ENCODE measurements at places on chromosomes 16 and 17.
A peak's percentile ranks its signal among the peaks of the same experiment; 100 is the strongest.

- DNase-seq = no peak
Measured at GRCh38 chr17:39652587-39653315, 12.4 kb upstream of the TCAP start.

- DNase-seq = no peak
Measured at GRCh38 chr16:3610698-3611145, 684 bp downstream of the SLX4 start.

DNA sequence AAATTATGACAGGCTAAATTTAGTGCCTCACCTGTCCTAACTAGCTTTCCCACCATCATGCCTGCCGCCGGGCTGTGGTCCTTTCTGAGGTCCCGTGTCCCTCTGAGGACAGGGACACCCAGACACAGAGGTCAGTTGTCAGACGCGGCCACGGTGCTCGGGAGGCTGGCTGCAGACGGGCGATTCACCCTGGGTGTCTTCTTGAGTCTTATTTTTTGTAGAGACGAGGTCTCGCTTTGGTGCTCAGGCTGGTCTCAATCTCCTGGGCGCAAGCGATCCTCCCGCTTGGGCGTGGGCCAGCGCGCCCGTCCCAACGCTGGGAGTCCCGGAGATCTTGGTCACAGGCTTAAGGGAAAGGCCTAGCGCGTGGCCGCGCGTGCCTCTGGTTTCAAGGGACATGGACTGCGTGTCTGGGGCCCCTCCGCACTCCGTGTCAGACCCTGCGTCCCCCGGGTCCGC is 797 bp upstream of the RAB11FIP3 start:
- no peak for DNase-seq

- DNase-seq = no peak
Measured at GRCh38 chr16:87844120-87844733, 25.1 kb downstream of the SLC7A5 start.

GRCh38 chr17:4946312-4946976 is 1.9 kb downstream of the PFN1 start:
- no peak for DNase-seq

DNA sequence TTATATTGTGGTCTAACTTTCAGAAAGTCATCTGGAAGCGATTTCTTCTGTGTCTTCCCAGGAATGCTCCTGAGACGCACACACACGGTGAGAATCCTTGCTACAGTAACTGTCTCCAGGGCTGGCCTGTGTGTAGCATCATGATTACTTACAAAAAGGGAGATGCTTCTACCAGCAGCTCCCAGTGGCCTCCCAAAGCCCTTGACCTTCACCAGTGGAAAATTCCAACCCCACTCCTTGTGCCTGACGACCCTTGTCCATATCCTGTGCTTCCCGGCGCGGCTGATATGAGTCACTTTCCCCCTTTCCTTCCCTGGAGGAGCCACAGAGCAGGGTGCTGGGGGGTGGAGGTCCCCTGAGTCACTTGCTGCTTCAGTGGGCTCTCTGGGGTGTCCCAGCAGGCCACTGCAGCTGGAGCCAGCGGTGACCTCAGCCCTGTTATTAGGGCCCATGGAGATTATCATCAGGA is 22.1 kb upstream of the NAT9 start:
- DNase-seq = no peak

- DNase-seq = peak; percentile 9
Measured at GRCh38 chr16:73058221-73058615, 10.3 kb upstream of the ZFHX3 start.

- no peak for DNase-seq
Measured at GRCh38 chr17:46179375-46179999, 13.7 kb downstream of the KANSL1 start.

DNA sequence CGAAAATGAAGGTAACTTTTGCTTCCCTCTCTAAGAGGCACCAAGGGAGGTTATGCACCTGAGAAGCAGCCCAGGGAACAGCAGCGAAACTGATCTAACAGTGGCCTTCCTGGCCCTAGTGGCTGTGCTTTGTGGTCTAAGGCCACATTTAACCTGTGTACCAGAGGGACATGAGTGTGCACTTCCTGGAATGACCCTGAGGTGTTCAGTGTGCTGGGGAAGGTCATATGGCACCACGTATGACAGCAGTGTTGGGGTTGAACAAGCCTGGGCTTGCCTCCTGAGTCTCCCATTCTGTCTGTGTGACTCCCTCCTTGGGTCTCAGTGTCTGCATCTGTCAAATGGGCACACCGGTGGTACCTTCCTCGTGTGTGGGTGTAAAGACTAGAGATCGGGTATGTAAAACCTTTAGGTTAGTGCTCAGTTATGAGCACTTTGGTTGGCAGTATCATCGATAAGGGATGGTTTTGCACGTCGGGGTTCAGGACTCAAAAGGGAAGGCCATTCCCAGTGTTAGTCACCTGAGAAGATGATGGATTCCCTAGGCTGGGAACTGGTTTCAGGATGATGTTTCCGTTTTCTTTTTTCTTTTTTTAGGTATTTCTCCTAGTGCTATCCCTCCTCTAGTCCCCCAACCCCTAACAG is 31.9 kb downstream of the PLCG2 start:
- no peak for DNase-seq

DNA sequence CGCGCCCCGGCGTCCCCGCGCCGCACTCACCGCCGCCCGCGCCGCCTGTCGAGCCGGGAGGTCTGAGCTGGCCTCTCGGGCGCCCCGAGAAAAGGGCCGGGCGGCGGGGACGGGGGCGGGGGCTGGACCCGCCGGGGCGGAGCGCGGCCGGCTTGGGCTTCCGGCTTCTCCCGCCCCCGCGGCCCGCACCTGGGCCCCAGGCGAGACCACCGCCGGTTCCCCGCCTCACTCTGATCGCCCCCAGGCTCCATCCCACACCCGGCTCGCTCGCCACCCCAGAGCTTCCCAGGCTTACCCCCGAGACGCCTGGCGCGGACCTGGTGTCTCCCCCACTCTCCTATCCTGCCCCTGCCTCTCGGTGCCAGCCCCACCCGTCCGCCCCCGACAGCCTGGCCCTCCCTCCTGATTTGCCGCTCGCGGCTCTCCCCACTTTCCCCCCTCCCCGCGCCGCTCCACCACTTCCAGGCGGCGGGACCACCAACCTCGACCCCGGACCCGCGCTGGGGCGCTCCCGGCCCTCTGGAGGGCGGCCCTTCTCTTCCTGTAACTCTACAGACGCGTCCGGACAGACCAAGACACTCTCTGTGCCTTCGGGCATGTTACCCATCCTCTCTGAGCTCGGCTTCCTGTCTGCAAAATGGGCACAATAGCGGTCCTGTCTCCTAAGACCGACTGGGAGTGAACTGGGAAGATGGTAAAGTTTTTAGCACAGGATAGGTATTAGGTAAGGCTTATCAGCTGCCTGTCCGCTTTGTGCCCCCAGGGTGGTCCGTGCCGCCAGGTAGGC is at the start of gene LITAF:
Gene LITAF, minus strand, starts transcription at position 64 of the 787 bp plus-strand sequence. CDS start 30,189 bp downstream, outside the sequence.
- peak; percentile 64 for DNase-seq

GRCh38 chr16:68951991-68952877 is 108.9 kb downstream of the TANGO6 start:
- DNase-seq = no peak

DNA sequence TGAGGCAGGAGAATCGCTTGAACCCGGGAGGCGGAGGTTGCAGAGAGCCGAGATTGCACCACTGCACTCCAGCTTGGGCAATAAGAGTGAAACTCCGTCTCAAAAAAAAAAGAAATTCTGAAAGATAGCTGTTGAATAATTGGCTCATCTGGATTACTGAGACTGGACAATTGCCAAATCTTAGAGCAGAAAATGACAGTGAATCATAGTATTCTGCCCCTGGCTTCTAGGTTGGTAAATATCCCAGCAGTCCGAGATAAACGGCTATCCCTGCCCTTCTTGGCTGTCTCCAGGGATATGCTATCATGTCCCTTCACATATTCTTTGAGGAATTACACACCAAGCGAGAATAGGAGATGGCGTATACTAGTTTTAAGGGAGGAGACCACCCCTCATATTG is 35.5 kb upstream of the METTL16 start:
- no peak for DNase-seq

GRCh38 chr17:59848778-59849177 is 44.0 kb downstream of the TUBD1 start:
- peak; percentile 46 for DNase-seq

DNA sequence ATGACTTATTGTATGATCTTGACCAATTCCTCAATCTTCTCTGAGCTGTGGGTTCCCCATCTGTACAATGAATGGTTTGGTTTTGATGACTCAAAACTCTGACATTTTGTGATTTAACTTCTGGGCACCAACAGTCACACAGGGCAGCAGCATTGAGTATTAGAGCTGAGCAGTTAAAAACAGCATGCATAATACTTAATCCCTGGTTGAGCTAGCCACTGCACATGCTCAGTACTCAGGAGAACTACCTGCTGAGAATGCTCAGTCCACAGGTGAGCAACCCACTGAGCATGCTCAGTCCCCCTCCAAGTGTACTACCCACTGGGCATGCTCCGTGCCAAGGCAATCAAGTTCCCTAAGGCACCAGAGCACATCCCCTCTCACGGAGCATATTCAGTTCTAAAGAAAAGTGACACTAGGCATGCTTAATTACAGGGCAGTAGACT is 68.7 kb downstream of the AIPL1 start:
- DNase-seq = no peak

DNA sequence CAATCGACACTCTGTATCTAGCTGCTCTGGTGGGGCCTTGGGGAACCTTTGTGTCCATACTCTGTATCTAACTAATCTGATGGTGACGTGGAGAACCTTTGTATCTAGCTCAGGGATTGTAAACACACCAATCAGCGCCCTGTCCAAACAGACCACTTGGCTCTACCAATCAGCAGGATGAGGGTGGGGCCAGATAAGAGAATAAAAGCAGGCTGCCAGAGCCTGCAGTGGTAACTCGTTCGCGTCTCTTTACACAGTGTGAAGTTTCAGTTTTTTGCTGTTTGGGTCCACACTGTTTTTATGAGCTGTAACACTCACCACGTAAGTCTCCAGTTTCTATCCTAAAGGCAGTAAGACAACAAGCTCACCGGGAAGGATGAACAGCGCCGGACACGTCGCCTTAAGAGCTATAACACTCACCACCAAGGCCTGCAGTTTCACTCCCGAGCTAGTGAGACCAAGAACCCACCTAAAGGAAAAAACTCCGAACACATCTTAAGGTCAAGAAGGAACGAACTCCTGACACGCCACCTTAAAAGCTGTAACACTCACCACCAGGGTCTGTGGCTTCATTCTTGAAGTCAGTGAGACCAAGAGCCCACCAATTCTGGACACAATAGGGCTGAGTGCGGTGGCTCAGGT is 64.6 kb downstream of the KPNA2 start:
- no peak for DNase-seq

GRCh38 chr17:77034677-77035424 is 105.9 kb upstream of the SEC14L1 start:
- no peak for DNase-seq

DNA sequence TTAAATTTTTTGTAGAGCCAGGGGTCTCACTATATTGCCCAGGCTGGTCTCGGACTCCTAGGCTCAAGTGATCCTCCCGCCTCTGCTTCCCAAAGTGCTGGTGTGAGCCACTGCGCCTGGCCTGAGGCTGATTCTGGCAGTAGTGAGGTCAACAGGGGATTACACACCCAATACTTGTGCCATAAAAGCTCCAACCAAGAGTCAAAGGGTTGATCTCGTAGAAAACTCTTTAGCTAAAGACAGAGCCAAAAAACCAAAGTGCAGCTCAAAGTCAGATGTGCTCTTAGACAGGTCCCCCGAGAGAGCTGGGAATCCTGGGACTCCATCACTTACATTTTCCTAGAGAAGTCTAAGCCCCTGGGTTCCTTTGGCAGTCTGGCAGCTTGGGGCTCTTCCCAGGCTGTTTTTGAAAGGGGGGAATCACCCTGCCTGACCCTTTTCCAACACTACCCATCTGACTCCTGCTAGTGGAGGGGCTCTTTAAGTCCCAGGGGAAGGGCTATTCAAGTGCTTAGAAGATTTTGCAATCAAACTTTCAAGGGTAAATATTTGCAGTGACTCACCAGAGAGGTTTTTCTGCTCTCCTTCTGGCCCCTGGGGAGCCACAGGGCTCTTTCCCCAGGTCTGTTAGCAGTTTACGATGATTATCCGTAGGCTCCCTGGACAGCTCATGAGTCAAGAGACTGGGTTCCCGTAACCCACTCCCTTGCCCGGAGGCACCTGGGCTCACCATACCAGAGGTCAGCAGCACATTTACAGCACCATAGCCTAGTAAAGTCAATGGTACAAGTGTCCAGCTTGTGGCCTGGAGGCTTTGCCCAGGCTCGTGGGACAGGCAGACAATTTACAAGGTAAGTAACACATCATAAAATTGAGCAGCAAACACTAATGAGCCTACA is 408.7 kb downstream of the SLC39A11 start:
- no peak for DNase-seq

- no peak for DNase-seq
Measured at GRCh38 chr17:40459636-40460603, 16.7 kb downstream of the IGFBP4 start.

DNA sequence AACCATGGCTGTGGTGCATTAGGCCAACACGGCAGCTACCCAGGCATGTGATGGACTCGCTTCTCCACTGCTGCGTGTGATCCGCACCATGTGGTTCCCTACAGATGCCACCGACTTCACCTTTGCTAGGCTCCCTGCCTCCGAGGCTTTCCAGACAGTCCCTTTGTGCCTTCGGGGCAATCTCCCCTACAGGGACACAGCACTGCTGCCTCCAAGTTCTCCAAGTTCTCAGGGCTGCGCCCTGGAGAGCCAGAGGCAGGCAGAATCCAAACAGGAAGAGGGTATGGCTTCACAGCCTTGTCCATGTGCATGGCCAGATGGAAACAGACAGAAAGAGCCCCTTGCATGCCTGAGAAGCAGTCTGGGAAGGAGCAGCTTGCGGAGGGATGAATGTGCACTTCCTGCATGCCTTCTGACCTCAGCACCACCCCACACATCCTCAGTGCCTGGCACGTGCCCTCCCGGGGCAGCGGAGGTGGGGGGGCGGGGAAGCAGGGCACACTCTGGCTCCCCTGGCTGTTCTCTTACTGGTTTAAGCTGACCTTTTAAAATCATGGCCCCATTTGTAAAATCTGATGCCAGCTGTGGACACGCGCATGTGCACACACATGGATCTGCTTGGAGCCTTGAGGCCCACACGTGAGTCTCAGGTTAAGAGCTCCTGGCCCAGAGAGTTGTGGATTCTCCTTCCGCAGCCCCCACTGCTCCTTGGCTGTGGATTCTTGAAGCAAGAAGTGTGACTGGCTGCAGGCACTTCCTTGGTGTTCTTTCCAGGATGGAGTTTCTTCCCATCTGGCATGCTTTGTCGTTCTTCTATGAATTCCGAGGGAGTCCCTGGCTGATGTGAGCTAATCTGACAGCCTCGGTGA is 55.3 kb upstream of the MTSS2 start:
- no peak for DNase-seq

- DNase-seq = no peak
Measured at GRCh38 chr16:74942566-74942965, 42.4 kb downstream of the WDR59 start.

GRCh38 chr17:66605541-66605940 is 229.4 kb upstream of the CACNG5 start:
- DNase-seq = no peak

DNA sequence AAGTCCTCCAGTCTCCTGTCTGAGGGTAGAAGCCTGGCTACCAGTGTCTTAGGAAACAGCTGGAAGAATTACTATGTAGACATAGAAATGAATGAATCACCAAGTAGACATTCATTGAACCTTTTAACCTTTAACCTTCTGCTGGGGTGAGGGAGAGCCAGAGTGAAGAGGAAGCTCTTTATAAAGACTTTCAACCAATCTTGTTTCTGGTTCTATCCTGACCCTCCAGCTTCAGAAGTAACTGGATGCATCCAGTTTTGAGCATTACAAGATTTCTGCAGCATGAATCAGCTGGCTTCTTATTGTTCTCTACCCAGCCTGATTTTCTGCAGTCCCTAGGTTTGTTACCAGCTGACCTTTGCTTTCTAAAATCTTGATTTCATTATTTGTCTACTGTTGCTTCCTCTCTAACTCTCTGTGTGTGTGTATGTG is 8.5 kb downstream of the TEKT1 start:
- DNase-seq = no peak

Data from activated naive CD4-positive, alpha-beta T cell treated with Interleukin-2 at 50 U/mL for 16 hours (primary cell).